ENCODE measurements at places on chromosomes 11 and 22.

- DNase-seq: no peak
These were observed 830 bp downstream of the ACAT1 start for GRCh38 chr11:108122166-108122628.

DNA sequence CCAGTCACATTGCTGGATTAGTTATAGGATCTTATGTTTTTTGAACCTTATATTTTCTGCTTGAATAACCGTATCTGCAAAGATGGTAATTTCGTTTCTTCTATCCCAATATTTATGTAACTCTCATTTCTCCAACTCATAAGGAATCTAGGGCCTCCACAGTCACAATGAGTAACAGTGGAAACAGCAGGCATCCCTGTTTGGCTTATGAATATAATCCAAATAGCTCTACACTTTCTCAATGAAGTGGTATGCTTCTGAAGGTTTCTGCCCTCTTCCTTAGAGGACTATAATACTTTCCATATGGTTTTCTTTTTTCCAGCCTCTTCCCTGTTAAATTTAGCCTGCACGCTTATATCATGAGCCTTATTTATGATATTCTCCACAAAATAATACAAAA lies 16.5 kb downstream of the ATP6V1E1 start:
- DNase-seq: no peak

DNA sequence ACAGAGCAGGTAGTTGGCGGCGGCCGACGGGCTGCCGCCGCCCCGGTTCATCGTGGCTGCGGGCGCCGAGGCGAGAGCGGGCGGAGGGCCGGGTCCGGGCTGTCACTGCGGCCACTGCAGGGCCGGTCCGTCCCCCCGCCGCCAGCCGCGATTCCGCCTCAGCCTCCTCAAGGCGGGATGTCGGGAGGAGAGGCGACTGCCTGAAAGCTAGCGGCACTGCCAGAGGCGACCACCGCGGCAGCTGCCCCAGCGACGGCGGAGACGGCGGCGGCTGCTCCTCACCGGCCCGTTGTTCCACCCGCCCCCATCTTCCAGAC lies 234 bp downstream of the SESN3 start:
- DNase-seq: peak; percentile 13

- DNase-seq: no peak
These were observed 8.5 kb downstream of the EIF3D start for GRCh38 chr22:36520423-36520822.

DNA sequence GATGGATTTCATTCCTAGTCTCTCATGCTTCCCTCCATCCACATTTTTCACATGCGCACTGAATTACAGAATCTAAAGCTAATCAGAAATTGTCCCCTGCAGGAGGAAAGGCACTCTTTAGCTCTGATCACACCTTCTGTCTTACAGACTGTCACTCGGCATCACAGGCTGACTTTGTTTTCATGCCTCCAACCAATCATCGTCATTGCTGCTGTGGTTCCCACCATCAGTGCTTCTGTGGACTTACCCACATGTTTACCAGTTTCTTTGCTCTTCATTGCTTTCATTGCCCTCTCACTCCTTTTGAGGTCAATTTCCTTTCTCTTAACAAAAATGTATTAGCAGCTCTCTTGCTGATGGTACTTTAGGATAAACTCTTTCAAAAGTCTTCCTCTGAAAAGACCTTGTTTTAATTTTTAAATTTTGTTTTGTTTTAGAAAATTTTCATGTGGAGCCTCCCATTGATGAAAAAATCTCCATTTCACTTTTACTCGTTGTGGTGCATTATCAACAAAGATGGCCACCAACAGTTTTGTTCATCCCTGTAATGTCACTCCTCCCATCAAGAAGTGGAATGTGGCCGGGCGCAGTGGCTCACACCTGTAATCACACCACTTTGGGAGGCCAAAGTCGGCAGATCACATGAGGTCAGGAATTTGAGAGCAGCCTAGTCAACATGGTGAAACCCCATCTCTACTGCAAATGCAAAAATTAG lies 20.2 kb upstream of the TREH start:
- peak; percentile 25 for DNase-seq

DNA sequence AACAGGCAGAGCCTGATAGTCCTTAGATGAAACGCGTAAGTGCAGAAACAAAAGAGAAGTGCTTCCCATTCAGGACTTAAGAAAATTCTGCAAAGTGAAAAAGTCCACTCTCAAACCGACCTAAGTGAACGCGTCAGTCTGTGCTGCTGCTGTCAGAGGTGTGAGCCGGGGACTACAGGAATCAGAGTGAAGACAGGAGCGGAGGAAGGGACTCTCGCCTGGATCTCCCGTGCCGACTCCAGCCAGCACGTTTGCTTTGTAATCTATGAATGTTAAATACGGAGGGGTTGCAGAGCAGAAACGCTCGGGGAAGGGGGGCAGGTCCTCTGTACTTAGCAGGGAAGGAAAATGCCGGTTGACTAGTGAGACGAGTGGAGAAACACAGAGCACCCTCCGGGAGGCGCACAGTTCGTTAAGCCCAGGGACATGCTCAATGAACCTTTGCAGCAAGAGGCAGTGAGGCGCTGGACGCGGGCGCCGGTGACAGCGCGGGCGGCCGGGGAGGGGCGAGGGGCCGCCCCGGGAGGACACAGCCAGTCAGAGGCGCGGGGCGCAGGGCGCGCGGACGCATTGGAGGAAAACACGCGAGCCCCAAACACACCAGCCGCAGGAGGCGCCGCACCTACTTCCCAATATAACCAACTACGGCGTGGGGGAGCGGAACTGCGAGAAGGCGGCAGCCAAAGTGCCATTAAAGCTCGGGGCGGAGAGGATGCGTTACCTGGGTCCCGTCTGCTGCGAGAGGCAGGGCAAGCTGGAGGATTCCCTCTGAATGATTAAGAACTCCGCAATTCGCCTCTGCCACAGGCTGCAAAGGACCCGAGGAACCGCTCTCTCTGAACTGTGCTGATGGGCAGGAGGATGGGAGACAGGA lies at the start of gene CNTN5:
Gene CNTN5, plus strand, starts transcription at position 598 of the 874 bp plus-strand sequence.
- DNase-seq: peak; percentile 5

DNA sequence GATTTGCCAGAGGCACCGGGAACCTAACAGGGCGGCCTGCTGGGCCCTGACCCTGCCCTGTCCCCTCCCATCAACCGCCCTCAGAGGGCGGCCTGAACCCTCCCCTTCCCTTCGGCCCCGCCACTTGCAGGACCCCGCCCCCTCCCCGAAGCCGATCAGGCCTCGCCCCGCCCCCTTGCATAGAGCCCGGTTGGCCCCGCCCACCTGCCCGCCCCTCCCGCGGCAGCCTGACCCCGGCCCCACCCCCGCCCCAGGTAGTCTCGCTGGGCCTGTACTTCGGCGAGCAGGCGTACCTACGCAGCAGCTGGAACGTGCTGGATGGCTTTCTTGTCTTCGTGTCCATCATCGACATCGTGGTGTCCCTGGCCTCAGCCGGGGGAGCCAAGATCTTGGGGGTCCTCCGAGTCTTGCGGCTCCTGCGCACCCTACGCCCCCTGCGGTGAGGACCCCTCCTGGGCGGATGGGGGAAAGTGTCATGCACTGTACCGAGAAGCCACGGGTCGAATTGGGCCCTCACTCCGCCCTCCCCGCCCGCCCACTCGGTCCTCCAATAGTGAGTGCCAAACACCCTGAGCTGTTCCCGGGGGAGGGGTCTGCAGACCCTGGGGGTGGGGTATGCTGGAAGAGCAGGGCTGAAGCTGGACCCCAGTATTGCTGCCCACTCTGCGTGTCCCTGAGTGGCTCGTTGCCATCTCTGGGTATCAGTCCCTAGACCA lies 94.1 kb downstream of the CACNA1I start:
- DNase-seq: peak; percentile 15

- DNase-seq: no peak
These were observed 257.7 kb downstream of the TBC1D22A start for GRCh38 chr22:47020166-47020565.
